Esophagus squamous epithelium (tissue), 5 donors: ENCODE measurements at places on chromosomes 7 and 10.

DNA sequence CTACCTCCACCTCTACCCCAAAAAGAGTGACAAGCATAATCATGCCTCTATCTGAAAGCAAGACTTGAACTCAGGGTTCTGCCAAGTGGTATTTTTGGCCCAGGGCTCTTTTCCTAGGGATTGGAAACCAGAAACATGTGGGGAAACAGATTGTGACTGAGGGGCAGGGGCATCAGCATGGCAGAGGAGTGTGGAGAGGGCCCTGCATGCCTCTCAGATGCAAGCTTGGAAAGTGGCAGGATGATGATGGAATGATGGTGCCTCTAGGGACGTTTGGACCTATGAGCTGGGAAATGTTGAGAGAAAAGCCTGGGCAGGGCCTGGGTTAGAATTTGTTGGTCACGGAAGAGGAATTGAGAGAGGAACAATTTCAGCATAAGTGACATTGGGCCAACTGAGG, 78.4 kb upstream of the LEP start:
- no peak for DNase-seq

GRCh38 chr7:81248420-81248819, 329.6 kb upstream of the SEMA3C start:
- DNase-seq, result no peak

DNA sequence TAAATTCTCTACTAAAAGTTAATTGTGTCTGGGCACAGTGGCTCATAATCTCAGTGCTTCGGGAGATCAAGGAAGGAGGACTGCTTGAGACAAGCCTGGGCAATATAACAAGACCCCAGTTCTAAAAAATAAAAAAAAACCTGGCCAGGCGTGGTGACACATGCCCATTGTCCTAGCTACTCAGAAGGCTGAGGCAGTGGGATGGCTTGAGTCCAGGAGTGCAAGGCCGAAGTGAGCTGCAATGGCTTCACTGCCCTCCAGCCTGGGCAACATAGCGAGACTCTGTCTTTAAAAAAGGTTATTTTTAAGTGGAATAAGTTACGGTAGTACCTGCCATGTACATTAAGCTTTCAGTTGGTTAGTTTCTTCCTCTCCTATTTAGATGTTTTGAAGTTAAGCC, 28.9 kb downstream of the CDK14 start:
- no peak for DNase-seq

DNA sequence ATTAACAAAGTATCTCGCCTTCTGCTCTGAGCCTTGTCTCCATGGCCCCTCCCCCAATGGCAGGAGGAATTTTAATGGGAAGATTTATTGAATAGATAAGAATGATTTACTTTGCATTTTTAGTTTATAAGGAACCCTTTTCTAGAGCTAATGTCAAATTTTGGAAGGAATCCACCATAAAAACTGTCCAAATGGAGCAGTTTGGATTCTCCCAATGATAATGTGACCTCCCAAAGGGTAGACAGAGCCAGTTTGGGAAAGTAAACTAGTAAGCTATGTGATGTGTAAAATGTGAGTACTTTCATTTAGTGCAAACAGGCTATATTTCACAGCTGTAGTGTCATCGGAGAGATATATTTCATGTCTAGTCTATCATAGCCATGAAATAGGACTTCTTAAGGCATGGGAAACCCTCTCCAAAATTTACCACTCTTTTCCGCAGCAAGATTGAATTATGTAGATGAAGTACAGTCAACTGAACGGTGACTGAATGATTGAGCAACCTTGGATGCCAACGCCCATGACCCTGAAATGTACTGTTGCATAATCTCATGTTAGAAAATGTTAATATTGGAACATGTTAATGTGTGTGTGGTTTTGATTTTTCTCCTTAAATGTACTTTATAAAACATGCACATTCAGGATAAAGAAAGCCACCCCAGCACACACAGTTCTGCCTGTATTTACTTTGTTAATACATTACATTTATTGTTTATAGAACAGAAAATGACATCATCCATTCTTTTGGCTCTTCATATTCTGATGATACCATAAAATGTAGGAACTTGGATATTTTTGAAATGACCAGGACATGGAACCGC, 140.6 kb downstream of the NRP1 start:
- DNase-seq, result no peak

DNA sequence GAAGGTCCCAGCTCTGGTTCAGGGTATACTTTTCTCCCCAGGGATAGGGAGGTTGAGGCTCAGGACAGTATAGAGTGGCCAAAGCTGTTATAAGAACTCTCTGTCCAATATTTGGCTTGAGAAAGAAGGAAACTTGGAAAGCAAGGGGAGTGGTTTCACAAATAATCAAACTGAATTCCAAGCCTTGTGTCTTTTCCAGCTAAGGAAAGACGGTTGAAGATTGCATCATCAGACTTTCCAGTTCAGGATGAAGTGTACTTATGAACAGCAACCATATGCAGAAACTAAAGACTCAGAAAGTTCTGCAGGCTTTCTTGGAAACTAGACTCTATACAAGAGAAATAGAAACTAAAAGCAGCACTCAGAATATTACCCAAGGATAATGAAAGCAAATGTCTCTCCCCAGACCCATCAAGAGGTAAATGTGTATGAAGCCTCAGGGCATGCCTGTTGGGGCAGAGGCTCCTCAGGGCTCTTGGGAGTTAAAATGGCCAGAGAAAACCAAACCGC, 46.4 kb downstream of the RAMP3 start:
- DNase-seq, result no peak

GRCh38 chr7:28378574-28379149, 33.7 kb upstream of the CREB5 start:
- no peak for DNase-seq

GRCh38 chr10:90816466-90816865, 41.4 kb downstream of the HTR7 start:
- DNase-seq, result no peak

- no peak for DNase-seq
Observed at GRCh38 chr7:16685535-16685934, 39.6 kb downstream of the BZW2 start.

DNA sequence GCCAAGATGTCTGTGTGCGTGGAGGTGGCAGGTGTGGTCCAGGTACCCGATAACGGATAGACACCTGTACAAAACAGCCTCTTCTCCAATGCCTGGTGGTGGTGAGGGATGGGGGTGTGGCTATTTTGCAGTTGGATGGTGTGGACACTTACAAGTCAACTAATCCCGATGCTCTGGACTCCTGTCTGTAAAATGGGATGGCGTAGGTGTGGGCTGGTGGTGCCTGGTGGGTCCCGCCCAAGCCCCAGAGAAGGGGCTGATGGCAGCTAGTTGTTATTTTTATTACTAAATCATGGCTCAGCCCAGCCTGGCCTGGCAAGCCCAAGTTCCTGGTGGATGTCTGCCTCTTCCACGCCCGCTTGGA, 22.3 kb downstream of the GTF2IRD1 start:
- DNase-seq, result no peak

GRCh38 chr10:75272896-75273295, 37.1 kb upstream of the COMTD1 start:
- no peak for DNase-seq

DNA sequence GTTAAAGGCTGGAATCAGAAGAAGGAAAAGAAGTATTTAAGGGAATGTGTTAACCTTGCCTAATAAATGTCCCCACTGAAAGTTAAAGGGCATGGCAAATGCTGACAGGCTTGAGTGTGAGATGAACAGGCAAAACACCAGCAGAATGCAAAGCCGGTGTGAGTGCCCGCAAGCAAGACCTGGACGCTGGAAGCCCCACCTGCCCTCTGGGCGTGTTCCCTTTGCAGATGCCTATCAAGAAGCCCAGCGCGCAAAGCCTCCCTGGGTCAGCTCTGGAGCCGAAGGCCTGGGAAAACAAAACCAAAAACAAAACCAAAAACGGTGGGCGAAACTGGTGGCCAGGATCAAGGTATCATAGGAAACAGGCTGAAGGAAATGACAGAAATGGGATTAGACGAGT, 200.3 kb downstream of the SFMBT2 start:
- DNase-seq, result no peak

DNA sequence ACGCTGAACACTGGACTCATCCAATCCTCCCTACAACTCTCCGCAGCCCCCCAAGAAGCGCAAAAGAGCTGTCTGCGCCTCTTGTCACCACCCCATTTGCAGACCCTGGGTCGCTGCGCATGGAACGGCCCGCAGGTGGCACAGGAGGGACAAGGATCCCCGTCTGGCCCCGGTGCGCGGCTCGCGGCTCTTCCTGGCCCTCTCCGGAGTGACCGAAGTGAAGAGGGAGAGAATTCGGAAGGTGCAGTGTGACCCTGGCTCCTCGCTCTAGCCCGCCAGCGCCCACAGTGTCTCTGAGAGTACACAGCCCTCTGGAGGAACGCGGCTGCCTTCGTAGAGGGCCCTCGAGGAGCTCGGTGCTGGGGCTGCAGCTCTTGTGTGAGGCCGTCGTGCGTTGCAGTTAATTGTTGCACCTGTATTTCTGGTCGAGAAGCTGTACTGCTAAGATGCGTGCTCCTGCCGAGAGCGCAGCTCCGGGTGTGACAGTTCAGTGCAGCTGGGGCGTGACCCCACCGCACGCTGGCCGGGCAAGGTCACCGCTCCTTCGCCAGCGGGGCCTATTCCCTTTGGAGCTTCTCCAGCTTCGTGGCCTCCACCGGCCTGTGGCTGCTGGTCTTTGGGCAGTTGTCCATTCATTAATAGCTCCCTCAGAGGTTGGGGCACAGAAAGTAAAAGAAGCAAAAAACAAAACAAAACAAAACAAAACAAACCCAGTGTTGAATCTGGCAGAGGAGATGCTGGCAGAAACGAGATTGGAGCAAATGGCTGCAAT, 119.0 kb downstream of the SEC23IP start:
- no peak for DNase-seq

- no peak for DNase-seq
Observed at GRCh38 chr10:95867866-95868265, 39.9 kb upstream of the CC2D2B start.

DNA sequence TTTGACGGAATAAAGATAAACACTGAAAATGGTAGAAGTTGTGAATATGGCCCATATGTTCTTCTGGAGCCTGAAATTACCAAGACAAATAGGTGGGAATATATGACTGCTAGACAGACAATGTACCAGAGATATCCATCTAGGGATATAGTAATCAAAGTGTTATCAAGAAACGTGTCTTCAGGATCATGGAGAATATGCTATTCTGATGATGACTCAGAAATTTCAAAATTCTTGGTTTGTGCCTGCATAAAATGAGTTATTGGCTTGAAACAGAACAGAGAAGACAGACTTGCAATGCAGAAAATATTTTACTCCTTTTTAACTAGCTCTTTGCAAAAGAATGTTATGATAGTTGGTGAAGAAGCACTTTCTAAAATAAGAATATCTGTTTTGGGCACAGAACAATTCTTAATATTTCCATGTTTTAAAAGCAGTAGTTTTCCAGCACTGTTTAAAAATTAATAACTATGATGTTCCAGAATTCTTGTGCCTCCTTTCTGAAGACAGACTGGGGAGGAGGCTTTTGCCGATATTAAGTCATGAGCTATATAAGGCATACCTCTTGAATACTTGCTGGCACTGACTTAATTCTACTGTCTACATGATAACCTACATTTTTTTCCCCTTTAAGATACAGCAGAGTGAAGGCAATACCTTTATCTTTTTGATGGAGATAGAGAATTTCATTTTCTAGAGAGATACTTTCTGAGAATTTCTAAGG, 34.4 kb upstream of the CABCOCO1 start:
- no peak for DNase-seq

- DNase-seq, result no peak
Observed at GRCh38 chr7:8762803-8763202, 329.4 kb downstream of the NXPH1 start.

DNA sequence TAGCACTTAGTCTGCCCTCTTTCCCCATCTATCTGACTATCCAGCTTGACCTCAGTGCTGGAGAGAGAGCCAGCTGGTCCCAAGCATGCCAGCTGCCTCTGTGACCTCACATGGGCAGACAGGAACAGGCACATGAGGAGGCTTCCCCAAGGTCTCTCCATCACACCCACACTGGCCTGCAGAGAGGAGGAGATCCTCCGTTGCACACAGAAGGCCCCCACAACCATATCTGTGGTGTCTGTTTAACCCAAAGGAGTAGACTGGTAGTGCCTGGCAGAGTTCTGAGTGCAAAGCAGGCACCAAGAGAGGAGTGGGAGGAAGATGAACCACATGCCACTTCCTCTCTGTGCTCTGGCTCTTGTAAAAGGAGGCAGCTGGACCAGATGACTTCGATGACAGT, 4.8 kb upstream of the ANK3 start:
- no peak for DNase-seq

- DNase-seq, result no peak
Observed at GRCh38 chr7:17497549-17498167, 199.2 kb downstream of the AHR start.

DNA sequence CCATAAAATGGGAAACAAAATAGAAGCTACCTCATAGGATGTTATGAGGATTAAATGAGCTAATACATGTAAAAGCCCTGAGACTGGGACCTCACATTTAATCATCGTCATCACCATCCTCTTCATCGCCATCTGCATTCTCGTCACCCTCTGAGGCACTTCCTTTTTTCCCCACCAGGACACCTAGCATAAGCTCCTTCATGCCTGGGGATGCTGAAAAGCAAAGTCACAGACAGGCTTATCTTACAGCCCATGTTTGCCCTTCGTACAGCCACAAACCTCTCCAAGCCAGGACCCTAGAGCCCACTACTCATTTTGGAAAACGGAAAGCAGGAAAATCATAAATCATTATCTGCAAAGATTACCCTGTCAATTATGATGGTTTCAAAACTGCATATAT, 249.6 kb downstream of the GPAM start:
- DNase-seq, result no peak

DNA sequence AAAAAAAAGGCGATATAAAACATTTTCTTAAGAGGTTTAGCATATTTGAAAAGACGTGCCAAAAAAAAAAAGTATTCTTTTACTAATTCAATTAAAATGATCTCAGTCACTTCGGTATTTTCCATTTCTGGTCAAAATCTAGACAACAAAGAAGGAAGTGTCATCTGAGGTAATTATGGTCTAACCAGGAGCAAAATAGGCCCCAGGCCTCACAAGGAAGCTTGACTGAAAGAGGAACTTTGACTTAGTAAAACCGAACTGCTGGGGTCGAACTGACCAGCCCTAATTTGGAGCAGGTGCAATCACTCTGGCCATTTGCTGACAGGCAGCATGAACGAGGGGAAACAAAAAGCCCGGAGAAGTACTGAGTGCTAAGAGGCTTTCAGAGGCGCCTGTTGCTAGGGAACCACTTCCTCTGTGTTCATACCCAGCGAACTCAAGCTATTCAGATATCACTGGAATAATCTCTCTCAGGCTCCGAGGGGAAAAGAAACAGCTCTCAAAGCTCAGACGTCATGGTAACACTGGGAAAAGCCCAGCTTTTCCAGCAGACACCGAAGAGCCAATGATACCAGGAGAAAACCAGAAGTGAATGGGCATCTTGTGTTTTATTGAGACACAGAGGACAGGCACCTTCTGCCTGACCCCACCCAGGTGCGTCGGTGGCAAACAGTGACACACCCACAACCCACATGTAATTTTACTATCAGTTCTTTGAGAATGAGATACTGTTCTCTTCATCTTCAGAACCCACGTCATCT, 126.5 kb downstream of the FAM107B start:
- DNase-seq, result peak; percentile 9

GRCh38 chr7:112124061-112124766, 82.0 kb downstream of the DOCK4 start:
- DNase-seq, result no peak
